Stomach (tissue), 19 donors: ENCODE measurements at places on chromosomes 2 and 18. TPM values are rescaled to one million over a fixed set of nuclear protein-coding genes. Genes with fewer than 3 reads are reported as not detected.

GRCh38 chr2:17899871-17900270, 21.4 kb downstream of the KCNS3 start:
- H3K36me3 ChIP-seq, result no peaks in the 10 kb centered on the region
- no peaks in the 10 kb centered on the region for H3K27me3 ChIP-seq
- H3K4me3 ChIP-seq, result no peak overlapping the region
- DNase-seq, result no peak
- H3K4me1 ChIP-seq, result peaks cover 4% of the 10 kb centered on the region

- DNase-seq, result peak; percentile 84
- peak overlapping the region; percentile 13 for H3K27ac ChIP-seq
Measured at GRCh38 chr2:65281627-65282351, 54.2 kb downstream of the ACTR2 start.

Gene TTL
- total RNA-seq, result 4.1 TPM

Gene KRTCAP3
- not detected for total RNA-seq

DNA sequence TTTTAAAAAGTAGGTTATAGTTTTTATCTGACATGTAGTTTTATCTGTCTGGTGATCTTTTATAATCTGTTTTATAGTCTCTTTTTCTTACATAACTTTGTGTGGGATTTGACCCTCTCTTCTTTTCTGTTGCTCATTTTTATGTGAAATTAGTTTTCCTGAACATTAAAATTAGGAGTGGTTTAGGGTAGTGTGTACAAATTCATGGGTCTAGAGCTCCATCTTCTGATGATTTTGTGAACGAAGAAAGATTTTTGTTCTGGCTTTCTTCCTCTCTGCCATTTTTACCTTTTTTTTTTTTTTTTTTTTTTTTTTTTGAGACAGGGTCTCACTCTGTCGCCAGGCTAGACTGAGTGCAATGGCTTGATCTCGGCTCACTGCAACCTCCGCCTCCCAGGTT, 46.6 kb downstream of the SLC30A6 start:
- no peak overlapping the region for H3K27ac ChIP-seq
- no peaks in the 10 kb centered on the region for H3K4me1 ChIP-seq
- no peaks in the 10 kb centered on the region for H3K27me3 ChIP-seq
- peaks cover 67% of the 10 kb centered on the region for H3K36me3 ChIP-seq
- no peak for DNase-seq
- no peak overlapping the region for H3K4me3 ChIP-seq
